Aorta (tissue), 5 donors: ENCODE measurements at places on chromosomes 4 and X.
A peak's percentile ranks its signal among the peaks of the same experiment; 100 is the strongest.

DNA sequence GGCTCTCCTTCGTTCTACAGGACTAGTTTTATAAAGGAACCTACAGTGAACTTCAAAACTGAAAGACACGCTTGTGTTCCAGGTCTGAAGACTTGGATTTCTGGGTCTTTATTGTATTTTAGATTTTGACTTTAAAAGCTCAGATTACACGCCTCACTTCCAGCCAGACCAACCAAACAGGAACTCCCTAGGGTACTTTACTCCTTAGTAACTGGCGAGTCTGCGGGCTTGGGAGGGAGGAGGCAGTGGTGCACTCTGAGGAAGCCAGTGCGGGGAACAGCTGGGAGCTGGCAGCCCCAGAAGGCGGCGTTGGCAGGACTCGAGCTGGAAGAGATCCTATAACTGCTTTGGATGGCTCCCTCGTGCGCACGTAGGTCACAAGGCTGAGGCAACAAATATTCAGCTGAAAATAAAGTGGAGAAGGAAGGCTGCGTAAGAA is 391 bp upstream of the PHKA1 start:
- peak; percentile 83 for DNase-seq

GRCh38 chrX:45900766-45901615 is 644.2 kb downstream of the ZNF674 start:
- no peak for DNase-seq

GRCh38 chrX:107845625-107846024 is 20.0 kb downstream of the MID2 start:
- no peak for DNase-seq

GRCh38 chrX:139883984-139884383 is 48.9 kb downstream of the ATP11C start:
- no peak for DNase-seq

DNA sequence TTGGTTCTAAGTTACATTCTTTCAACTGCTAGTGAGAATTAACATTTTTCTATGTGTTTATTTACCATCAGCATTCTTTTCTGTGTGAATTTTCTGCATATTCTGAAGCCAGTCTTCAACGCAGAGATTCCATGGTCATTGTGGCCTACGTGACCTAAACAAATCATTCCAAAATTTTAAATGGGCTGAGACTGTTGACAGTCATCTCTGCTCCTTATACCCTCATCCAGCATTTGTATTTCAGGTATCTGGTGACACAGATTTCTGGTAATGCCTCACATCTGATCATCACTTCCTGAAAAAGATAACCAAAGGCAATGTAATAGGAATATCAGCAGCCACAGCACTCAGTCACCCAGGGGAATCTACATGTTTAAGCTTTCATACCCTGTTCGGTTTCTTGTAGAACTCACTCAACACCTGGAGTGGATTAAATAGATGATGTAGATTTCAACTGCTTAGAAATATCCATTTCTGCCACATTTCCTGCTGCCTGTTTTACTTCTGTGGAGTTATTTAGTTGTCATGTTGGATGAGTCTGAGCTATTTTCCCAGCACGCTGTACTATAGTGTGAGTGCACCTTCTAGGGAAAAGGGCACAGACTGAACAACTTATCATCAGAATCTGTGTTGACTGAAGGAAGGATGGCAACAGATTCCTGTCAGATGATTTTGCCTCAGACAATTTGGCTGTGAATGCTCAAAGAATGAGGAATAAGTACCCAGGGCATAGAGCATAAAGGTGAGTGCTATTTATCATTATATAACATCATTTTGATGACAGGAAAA is 73.0 kb upstream of the HPGD start:
- DNase-seq, result no peak

DNA sequence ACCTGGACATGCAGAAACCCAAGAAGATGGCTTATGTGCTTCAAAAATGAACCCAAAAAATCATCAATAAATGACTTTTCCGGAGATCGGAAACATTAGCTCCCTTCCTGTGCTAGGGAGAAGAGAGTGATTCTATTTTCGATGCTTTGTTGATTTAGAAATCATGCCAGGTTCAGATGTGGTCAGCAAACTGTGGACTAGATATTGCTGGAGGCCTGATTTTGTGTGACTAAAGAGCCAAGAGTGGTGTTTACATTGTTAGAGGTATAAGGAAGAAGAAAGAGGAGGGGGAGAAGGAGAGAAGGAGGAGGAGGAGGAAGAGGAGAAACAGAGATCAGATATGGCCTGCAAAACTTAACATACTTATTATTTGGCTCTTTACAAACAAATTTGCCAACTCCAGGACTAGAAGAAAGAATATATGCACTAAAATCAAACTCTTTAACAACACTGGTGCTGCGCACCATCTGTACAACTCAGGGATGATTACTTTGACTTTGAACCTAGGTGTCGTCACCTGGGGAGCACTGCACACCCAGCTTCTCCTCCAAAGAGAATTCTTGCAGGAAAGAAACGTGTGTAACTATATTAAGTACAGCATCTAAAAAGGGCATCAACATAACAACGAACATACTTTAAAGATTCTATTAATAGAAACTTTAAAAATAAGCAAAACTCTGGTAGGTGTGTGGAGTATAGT is 664.9 kb upstream of the LCORL start:
- no peak for DNase-seq

GRCh38 chrX:19869193-19869592 is 18.2 kb downstream of the SH3KBP1 start:
- no peak for DNase-seq

DNA sequence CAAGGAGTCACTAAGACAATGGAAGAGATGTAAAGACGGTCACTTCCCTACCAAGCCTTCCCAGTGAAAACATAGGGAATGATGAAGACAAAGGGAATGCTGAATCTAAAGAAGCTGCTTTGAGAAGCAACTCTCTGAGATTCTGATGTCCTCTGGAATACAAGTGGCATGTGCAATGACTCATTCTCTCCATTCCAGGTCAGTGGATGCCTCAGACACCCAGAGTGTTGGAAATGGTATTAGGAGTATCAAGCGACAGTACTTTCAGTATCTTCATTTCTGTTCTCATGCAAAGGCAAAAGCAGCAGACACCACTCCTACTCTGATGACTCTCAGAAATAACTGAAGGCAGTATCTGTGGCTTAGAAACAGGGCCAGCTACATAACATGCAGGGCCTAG is 102.6 kb downstream of the FSTL5 start:
- DNase-seq, result no peak

- no peak for DNase-seq
Measured at GRCh38 chrX:21408788-21409187, 34.6 kb downstream of the CNKSR2 start.

GRCh38 chr4:20347531-20347930 is 95.8 kb downstream of the SLIT2 start:
- DNase-seq, result no peak

DNA sequence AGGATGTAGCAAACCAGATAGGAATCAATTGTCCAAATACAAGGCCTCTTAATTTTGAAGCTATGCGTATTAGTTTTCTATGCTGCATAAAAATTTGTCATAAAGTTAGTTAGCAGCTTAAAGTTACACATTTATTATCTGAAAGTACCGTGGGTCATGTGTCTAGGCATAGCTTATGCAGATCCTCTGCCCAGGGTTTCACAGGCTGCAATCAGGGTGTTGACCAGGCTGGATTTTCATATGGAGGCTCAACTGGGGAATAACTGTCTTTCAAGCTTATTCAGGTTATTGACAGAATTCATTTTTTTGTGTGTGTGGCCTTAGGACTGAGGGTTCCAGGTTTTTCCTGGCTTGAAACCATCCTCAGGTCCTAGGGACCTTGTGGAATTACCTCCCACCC is 265.1 kb downstream of the SLC39A8 start:
- no peak for DNase-seq

- DNase-seq, result no peak
Measured at GRCh38 chr4:47579235-47579634, 94.2 kb downstream of the ATP10D start.
